ENCODE measurements at places on chromosomes 2 and 18.

DNA sequence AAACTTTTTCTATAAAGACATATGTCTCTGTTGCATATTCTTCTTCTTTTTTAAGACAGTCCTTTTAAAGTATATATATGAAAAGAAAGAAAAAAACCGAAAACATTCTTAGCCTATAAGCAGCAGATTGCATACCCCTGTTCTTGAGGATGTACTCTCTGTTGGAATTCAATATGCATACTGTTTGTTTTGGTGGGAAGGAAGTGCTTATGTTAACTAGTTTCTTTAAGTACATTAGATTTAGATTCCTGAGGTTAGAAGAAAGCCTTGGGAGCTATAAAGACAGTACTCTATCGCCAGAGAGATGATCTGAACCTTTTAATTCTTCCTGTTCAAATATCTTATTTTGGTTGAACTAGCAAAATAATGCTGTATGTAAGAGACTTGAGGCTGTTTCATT, 46.8 kb upstream of the TBR1 start:
- DNase-seq, result no peak

- DNase-seq, result no peak
Measured at GRCh38 chr2:205687641-205687956, 5.3 kb downstream of the NRP2 start.

- DNase-seq, result no peak
Measured at GRCh38 chr2:109712746-109713145, 81.4 kb upstream of the RGPD5 start.

- DNase-seq, result peak; percentile 71
Measured at GRCh38 chr2:19868701-19869580, 32.8 kb downstream of the TTC32 start.

- no peak for DNase-seq
Measured at GRCh38 chr2:212520340-212520739, 18.3 kb downstream of the ERBB4 start.

GRCh38 chr2:116674188-116674587, 1140.3 kb upstream of the DDX18 start:
- no peak for DNase-seq

DNA sequence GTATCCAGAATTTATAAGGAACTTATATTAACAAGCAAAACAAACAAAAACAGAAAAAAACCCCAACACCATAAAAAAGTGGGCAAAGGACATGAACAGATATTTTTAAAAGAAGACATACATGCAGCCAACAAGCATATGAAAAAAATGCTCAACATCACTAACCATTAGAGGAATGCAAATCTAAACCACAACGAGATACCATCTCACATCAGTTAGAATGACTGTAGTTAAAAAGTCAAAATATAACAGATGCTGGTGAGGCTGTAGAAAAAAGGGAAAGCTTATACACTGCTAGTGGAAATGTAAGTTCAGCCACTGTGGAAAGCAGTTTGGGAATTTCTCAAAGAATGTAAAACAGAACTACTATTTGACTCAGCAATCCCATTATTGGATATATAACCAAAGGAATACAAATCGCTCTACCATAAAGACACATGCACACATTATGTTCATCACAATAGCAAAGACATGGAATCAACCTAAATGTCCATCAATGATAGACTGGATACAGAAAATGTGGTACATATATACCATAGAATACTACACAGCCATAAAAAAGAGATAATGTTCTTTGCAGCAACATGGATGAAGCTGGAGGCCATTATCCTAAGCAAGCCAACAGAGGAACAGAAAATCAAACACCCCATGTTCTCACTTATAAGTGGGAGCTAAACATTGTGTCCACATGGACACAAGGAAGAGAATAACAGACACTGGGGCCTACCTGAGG, 25.3 kb downstream of the PREPL start:
- DNase-seq, result no peak

- DNase-seq, result no peak
Measured at GRCh38 chr2:198775737-198776136, 682.0 kb downstream of the SATB2 start.

DNA sequence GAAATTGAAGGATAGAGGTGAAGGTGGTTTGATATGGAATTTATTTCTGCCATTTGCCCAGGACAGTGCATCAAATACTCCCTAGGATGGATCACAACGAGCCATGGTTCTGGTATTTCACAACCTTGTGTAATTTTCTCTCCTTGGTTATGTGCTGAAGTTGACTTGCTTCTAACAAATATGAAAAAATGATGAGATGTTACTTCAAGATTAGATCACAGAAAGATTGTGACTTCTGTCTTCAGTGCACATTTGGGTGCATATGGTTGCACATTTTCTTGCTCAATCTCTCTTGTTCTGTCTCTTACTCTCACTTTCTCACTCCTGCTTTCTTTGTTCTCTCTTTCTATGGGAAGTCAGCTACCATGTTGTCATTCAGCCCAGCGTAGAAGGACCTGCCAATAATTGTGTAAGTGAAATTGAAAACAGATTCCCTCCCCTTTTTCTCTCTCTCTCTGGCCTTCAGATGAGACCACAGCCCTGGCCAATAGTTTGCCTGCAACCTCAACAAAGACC, 104.6 kb upstream of the RMDN2 start:
- DNase-seq, result no peak
